ENCODE measurements at places on chromosomes 3 and 15. TPM values are rescaled to one million over a fixed set of nuclear protein-coding genes. Genes with fewer than 3 reads are reported as not detected.

- no peak for DNase-seq
Measured at GRCh38 chr3:126859415-126860246, 123.3 kb upstream of the PLXNA1 start.

DNA sequence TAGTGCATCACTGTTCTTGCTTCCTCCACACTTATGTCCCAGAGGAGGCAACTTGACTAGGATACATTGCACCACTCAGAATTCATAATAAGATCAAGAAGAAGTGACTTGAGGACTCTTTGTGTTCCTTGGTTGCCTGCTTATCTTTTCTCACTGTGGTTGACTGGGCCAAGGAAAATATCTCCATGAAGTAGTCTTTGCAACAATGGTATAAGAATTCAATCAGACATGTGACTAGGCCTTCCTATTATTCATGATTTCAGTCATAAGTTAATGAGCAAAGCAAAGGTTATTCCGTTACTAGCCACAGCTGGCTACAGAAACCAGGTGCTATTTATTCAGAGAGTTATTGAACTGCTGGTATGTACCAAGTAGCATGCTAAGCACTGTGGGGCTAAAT lies 359.3 kb downstream of the RORA start:
- no peak for DNase-seq

- DNase-seq, result no peak
Measured at GRCh38 chr15:91472316-91472756, 372.3 kb downstream of the SV2B start.

TRH gene
- polyA plus RNA-seq, result not detected

DNA sequence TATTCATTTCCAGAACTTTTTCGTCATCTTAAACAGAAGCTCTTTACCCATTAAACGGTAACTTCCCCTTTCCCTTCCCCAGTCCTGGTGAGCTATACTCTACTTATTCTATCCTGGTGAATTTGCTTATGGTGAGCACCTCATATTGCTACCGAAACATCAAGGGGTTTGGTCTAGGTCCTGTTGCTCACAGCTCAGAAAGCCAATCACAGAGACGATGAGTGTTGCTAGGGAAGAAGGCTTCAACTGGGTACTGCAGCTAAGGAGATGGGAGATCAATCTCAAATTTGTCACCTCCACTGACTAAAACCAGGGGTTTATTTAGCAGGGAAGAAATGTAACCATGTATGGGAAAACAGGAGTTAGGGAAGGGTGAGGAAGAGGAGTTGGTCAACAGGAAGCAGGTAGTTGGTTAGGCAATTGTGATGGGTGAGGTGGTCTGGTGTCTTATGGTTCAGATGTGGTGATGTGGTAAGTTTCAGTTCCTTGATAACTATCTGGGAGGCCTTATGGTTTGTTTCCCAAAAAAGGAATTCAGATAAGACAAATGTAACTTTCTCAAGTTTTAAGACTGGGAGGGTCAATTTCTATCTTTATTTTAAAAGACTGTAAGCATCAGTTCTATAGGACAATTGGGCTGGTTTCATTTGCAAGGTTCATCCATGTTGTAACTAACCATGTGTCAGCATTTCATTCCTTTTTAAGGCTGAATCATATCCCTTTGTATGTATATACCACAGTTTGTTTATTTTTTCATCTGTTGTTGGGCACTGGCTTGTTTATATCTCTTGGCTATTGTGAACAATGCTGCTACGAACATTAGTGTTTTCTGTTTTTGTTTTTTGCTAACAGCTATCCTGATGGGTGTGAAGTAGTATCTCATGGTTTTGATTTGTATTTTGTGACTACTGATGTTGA lies 24.3 kb downstream of the ARHGAP11B start:
- DNase-seq, result no peak
